ENCODE measurements at places on chromosomes 4 and X.

DNA sequence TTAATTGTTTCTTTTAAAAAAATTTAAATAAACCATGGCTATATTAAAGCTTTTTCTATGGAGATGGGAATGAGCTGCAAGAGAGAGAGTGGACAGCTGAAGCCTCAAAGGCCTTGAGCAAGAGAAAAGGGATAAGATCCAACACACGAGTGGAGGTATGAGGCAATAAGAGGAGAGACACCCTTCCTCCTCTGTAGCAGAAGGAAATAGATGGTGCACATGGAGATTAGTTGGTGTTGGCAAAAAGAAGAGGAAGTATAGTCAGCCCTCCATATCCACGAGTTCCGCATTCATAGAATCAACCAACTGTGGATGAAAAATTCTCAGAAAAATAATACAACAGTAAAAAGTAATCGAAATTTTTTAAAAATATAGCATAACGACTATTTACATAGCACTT is 3.2 kb downstream of the CXorf38 start:
- no peak for DNase-seq

DNA sequence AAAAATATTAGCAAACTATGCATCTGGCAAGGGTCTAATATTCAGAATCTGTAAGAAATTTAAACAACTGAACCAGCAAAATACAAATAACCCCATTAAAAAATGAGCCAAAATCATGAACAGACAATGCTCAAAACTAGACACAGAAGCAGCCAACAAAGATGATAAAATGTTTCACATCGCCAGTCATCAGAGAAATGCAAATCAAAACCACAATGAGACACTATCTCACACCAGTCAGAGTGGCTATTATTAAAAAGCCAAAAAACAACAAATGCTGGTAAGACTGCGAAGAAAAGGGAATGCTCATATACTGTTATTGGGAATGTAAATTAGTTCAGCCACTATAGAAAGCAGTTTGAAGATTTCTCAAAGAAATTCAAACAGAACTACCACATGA is 201.3 kb upstream of the CPEB2 start:
- DNase-seq, result no peak

- DNase-seq, result no peak
These were observed 214.4 kb upstream of the KLF3 start for GRCh38 chr4:38449506-38450174.

GRCh38 chr4:26150948-26151347 is 169.9 kb upstream of the RBPJ start:
- DNase-seq, result no peak

DNA sequence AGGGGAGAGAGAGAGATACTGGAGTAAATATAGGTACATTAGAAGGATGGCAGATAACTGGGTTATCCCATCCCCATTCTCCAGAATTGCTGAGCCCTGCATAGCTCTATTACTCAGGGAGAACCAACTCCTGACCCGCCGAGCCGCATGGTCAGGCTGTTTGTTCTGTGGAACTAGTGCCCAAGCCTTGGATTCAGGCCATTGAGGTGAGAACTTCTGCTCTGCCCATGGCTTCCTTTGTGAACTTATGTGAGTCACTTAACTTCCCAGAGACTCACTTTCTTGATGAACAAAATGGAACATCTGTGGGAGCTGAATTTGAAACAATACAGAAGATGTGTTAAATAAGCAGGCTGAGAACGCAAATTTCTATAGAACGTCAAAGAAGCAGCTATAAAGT is 54.2 kb downstream of the SPATA18 start:
- no peak for DNase-seq

GRCh38 chr4:76011018-76011670 is 3.8 kb upstream of the CXCL9 start:
- DNase-seq, result no peak

DNA sequence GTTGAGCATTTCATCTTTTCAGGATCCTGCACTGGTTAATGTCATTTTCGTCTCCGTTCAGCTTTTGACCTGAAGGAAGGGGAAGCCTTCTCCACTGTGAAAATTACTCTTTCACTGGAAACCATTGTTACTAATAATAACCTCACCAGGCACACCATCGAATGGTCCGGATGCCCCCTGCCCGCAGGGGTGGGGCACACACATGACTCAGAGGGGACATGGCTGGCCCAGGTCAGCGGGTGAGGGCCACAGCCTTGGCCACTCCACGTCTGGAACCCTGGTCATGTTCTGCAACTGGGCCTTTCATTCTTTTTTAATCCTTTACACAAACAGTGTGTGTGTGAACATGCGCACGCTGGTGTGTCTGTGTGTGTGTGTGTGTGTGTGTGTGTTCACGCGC is 191.8 kb downstream of the BCOR start:
- no peak for DNase-seq

DNA sequence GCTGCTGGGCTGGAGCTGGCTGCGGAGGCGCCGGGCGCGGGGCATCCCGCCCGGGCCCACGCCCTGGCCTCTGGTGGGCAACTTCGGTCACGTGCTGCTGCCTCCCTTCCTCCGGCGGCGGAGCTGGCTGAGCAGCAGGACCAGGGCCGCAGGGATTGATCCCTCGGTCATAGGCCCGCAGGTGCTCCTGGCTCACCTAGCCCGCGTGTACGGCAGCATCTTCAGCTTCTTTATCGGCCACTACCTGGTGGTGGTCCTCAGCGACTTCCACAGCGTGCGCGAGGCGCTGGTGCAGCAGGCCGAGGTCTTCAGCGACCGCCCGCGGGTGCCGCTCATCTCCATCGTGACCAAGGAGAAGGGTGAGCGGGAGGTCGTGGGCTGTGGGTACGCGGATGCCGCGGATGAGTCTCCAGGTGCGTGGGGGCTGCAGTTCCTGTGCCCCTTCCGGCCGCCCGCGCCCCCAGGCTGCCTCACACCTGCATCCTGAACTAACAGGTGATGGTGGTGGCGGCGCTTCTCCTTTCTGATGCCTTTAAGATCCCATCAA is 499 bp downstream of the CYP2U1 start:
- DNase-seq, result no peak

DNA sequence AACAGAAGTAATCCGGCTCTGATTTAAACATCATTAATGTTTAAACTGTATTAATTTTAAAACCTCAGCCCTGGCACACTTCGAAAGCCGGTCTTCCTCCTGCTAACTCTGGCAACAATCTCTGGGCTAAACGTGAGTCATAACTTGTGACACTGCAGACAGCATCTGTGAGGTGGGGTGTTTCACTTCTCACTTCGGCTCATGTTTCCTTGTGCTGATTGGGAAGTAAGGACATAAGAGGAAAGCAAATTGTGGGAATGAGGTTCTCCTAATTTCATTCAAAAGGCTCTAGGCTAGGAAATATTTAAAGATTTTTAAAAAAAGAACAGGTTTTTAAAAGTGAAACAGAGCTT is 139.9 kb upstream of the USP9X start:
- DNase-seq, result no peak

GRCh38 chrX:25519258-25519657 is 503.5 kb upstream of the ARX start:
- no peak for DNase-seq

- DNase-seq, result no peak
These were observed 13.4 kb downstream of the CTBP1 start for GRCh38 chr4:1235381-1236102.

- DNase-seq, result no peak
These were observed 123.1 kb downstream of the BTC start for GRCh38 chr4:74671080-74671698.

DNA sequence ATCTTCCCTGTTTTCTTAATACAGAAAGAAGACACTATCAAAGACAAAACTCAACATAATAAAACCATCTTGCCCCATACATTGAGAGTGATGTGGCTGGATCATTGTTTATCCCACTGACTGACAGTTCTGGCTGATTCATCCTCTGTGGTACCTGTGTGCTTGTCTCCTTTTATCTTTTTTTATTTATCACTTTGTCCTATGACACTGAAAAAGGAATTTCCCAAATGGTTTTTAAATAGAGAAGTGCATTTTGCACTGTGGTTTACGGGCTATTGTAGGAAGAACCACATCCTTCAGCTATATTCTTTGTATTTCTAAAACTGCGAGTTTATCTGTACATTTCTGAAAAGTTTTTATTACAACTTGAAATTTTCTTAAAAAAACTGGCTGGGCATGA is 15.0 kb downstream of the TTC29 start:
- DNase-seq, result no peak

DNA sequence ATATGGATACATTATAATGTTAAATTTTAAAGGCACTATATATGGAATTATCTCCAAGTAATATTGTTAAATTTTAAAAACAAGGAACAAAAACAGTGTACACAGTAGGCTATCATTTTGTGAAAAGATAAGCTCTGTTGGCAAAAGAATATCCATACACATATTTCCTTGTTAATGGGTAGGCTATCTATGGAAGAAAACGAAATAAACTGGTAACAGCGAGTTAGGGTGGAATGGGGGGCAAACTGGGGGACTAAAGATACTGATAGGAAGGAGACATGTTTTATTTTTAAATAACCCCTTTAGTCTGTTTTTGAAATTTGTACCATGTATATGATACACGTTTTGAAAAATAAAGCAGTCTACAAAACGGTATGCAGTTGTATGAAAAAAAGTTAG is 3.6 kb upstream of the TSPAN5 start:
- DNase-seq, result no peak

GRCh38 chr4:8329859-8330761 is 60.6 kb downstream of the HTRA3 start:
- DNase-seq, result no peak

- no peak for DNase-seq
These were observed 36.3 kb upstream of the RBPJ start for GRCh38 chr4:26284536-26284935.

DNA sequence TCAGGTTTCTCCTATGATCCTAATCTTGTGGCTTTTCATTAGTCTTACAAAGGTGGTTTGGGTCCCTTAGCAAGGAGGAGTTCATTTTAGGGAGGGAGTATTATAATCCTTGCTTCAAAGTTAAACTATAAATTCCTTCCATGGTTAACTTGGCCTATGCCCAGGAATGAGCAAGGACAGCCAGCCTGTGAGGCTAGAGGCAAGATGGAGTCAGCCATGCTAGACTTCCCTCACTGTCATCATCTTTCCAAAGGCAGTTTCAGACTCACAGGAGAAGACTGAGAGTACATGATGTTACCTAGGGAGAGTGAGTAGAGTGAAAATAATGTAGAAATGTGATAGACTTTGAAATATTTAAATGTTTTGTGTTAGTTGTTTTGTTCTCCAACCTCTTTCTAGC is 192.3 kb downstream of the GPAT3 start:
- DNase-seq, result no peak

DNA sequence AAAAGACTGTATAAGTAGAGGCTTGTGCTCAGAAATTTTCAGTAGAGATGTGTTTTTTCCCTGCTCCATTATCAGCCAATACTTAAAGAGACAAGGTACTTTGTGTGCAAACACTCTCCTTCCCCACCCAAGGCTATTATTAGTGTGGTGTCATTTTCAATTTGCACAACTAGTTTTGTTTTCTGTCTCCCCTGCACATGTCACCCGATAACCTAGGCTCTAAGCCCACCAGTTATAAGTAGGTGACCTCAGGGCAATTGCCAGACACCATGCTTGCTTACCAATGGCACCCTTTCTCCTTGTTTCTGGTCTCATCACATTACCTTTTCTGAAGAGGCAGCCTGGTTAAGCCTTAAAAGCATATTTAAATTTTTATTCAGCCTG is 8.0 kb upstream of the GUCY1A1 start:
- no peak for DNase-seq

GRCh38 chr4:87427518-87427868 is 5.1 kb downstream of the NUDT9 start:
- no peak for DNase-seq

DNA sequence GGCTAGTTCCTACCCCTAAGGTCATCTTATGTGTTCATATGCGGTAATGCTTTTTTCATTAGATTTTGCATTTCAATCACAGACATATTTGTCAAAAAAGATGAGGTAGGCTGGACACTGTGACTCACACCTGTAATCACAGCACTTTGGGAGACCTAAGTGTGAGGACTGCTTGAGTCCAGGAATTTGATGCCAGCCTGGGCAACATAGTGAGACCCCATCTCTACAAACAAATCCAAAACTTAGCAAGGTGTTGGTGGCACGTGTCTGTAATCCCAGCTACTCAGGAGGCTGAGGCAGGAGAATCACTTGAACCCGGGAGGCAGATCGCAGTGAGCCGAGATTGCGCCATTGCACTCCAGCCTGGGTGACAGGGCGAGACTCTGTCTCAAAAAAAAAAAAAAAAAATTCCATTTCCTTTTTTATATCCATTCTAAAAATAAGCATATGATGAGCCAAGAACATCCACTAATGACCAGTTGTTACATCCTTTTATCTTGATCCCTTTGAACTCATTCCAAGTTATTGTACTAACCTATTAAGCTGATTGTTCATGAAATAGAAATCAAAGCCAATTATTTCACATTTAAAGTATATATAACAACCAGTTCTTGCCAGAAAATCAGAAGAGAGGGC is 23.4 kb downstream of the PGAM4 start:
- DNase-seq, result no peak

DNA sequence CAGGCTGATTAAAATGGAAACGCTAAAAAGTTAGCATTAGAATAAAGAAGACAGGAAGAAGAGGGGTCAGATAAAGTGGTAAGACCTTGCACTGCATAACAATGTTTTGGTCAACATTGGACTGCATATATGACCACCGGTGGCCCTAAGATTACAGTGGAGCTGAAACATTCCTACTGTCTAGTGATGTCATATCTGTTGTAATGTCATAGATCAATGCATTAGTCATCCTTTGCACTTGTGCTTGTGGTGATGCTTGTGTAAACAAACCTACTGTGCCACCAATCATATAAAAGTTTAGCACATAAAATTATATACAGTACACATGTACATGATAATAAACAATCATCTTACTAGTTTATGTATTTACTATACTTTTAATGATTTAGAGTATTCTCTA is 73.0 kb downstream of the TMEM165 start:
- DNase-seq, result no peak

DNA sequence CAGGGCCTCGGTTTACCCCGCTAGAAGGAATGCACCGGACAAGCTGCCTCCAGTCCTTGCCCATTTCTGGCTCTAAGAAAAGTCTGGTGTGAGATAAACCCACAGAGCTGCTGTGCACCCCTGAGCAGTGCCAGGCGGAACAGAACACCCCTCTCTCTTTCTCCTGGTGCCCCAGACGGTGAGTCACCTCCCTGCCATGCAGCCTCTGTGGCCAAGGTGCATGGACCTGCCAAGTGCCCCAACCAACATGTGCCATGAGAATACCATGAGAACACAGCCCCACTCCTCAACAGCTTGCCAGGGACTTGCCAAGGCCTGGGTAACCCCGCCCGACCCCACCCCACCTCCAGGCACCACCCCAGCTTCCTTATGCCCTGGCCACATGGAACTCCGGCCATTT is 47.7 kb upstream of the MAN2B2 start:
- DNase-seq, result no peak

DNA sequence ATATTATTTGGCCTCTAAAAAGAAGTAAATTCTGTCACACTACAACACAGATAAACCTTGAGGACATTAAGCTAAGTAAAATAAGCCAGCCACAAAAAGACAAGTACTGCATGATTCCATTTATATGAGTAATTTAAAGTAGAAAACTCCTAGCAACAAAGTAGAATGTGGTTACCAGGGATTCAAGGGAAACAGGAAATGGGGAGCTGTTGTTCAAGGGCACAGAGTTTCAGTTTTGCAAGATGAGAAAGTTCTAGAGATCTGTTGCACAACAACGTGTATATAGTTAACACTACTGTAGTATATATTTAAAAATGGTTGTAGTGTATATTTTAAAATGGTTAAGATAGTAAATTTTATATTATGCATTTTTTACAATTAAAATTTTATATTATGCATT is 25.4 kb downstream of the SEC31A start:
- no peak for DNase-seq

GRCh38 chr4:147351083-147351787 is 129.7 kb upstream of the EDNRA start:
- DNase-seq, result no peak

- DNase-seq, result no peak
These were observed 656.7 kb downstream of the SPOCK3 start for GRCh38 chr4:166577639-166578038.

All from NCI-H187 treated with DMSO at 0.1 percent for 48 hours (cell line).